ENCODE measurements at places on chromosomes 12 and 14. TPM values are rescaled to one million over a fixed set of nuclear protein-coding genes. Genes with fewer than 3 reads are reported as not detected.

PTPN11 gene
- 91.2 TPM for total RNA-seq

AEBP2 gene
- total RNA-seq = 70.8 TPM

ZNF740 gene
- 32.8 TPM for total RNA-seq

GLT8D2 gene
- total RNA-seq = 57.2 TPM

PRPF40B gene
- 27.5 TPM for total RNA-seq

COQ5 gene
- 44.0 TPM for total RNA-seq

GSC gene
- 2.0 TPM for total RNA-seq

NTF3 gene
- total RNA-seq = 3.3 TPM

TAS2R19 gene
- total RNA-seq = 42.2 TPM

OASL gene
- total RNA-seq = 0.33 TPM

CD69 gene
- 9.8 TPM for total RNA-seq

All from camera-type eye (tissue), 1 donor.